Kidney epithelial cell (primary cell): ENCODE measurements at places on chromosomes 5 and 9.

DNA sequence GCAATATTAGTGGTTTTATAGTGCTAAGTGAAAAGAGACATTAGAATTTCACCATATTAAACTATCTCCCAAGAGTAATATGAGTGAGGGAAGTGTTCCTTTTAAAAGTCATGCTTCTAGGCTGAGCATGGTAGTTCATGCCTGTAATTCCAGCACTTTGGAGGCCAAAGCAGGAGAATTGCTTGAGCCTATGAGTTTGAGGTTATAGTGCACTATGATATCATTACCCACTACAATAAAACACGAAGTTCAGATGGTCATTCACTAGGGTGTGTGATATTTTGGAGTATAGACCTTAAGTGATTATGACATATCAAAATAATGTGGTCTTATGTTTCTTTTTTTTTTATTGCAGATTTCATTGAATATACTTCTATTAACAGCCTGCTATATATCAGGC is 6.7 kb downstream of the KIF2A start:
- no peak for DNase-seq

- DNase-seq = no peak
These were observed 73.9 kb downstream of the GOLPH3 start for GRCh38 chr5:32100230-32100629.

- no peak for DNase-seq
These were observed 79.2 kb downstream of the MAST4 start for GRCh38 chr5:66675406-66675805.

- DNase-seq = no peak
These were observed 90.0 kb upstream of the HMHB1 start for GRCh38 chr5:143721925-143722324.

GRCh38 chr9:19620326-19620725 is 168.5 kb downstream of the SLC24A2 start:
- no peak for DNase-seq

GRCh38 chr5:124754206-124754927 is 7.9 kb upstream of the ZNF608 start:
- DNase-seq = no peak

- DNase-seq = no peak
These were observed 25.8 kb upstream of the MED10 start for GRCh38 chr5:6404129-6404528.

GRCh38 chr9:127667127-127667844 is 39.5 kb upstream of the CFAP157 start:
- DNase-seq = no peak

- DNase-seq = no peak
These were observed 4.3 kb downstream of the LCP2 start for GRCh38 chr5:170293273-170293672.

DNA sequence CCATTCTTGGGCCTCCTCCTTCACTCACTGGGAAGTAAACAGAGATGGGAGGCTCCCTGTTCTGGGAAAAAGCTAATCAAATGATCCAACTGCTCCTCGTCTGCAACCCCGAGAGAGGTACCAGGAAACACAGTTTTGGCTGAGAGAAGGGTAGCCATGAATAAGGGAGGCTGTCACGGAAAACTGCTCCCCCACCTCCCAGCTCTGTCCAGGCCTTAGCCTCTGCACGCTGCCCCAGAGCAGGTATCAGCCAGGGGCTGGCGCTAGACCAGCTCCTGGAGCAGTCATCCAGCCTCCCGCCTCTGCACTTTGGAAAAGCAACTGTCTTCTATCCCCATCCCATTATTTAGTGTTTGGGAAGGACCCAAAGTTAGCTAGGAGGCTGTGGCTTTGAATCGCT is 266.1 kb downstream of the NDUFS4 start:
- no peak for DNase-seq

DNA sequence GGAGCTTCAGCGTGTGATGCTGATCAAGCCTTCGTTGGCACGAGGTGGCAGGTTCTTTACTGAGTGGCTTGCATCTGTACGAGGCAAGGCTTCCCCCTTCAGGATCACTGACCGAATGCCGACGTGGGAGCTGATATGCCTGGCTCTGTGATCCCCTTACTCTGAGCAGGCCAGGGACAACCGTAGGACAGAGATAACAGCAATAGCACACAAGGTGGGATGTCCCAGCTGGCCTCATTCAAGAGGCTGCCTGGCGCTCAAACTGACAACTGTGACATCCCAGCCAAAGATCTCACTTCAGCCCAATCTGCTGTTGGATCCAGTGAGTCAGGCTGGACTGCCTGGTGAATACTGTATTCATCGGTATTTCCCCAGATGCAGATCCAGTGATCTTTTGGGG is 199.4 kb upstream of the PANK3 start:
- no peak for DNase-seq

GRCh38 chr9:111501648-111502047 is 17.5 kb upstream of the ECPAS start:
- DNase-seq = no peak

DNA sequence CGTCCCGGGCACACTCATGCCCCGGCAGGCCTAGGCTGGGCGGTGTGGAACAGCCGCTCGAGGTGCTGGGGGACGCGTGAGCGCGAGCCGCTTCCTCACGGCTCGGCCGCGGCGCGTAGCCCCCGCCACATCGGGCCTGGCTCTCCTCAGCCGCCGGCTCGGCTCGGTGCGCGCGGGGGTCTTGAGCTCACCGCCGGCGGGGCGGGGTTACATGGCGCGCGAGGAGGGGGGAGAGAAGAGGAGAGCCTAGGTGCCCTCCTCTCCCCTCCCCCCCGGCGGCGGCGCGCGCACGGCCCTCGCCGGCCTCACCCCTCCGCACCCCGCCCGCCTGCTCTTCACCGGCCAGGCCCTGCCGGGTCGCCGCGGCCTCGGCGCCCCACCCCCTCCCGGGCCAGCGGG is 7.7 kb downstream of the RANBP6 start:
- no peak for DNase-seq

DNA sequence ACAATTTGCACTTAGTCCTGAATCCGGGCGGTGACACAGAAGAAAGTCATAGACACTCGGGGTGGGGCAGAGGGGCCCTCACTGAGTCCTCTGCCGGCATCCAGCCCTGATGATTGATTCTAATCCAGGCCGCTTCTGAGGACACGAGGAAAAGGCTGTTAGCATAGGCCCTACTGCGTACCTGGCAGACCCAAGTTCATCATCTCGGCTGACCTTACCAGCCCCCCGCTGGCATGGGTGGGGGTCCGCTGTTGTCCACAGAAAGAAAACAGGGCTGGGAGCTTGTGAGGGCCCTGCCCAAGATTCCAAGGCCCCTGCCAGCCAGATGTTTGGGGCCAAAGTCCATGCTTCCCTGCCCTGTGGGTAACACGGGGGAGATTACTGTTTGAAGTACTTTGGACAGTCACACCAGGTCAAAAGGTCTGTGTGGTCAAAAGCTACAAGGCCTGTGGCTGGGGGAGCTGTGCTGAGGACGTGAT is 24.5 kb downstream of the ERGIC1 start:
- no peak for DNase-seq

- DNase-seq = no peak
These were observed 1248.2 kb upstream of the CDH9 start for GRCh38 chr5:28286566-28286965.

- no peak for DNase-seq
These were observed 644 bp downstream of the IER5L start for GRCh38 chr9:129177443-129177790.

DNA sequence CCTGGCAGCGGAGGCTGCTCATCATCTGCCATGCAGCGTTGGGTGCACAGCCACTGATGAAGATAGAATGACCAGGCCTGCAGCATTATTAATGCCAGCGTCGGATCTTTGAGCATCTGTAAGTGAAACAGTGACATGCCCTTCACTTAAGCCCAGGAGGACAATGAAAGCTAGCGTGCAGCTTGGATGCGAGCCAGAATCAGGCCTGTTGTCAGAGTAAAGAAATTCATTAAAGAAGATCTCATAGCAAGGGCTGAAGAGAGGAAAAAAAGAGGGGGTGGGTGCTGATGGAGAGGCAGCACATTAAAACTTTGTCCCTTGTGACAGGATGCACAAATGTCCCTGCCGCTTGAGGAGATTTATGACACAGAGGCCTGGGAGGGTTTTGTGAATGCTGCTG is 186.1 kb upstream of the MAST4 start:
- DNase-seq = no peak

DNA sequence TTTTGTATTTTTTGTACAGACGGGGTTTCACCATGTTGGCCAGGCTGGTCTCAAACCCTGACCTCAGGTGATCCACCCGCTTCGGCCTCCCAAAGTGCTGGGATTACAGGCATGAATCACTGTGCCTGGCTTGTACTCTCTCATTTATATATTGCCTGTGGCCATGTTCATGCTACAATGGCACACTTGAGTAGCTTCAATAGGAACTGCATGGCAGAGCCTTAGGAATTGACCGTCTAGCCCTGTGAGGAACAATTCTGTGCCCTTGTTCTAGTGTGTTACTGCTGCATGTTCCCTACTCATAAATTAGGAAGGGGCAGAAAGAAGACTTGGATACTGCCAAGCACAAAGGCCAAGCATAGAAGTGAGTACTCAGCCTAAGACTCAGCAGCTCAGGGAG is 104.2 kb downstream of the LIFR start:
- no peak for DNase-seq

DNA sequence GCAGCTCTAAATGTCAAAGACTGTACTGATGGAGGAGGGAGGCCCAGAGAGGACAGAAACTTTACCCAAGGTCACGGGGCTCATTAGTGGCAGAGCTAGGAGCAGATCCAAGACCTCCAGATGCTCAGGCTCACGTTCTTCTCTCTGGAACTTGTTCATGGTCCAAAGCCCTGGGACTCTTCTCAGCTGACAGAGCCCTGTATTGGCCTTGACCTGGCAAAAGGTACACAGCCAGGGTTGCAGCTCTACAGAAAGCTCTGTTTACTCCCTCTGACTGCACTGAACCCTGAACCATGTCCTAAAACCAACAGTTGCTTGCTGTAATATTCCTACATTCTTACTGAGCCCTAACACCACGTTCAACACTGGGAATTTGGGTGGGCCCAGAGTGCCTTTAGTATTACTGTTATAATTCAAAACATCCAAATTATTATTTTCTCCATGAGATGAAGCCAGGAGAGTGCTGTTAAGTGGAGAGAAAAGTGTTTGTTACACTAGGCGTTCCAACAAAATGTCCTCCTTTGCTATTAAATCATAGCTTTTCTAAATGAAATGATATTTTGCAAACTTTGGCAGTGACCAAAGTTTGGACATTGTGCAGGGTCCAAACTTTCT is 602.4 kb upstream of the CLINT1 start:
- DNase-seq = no peak

GRCh38 chr9:71941060-71941568 is 29.7 kb downstream of the C9orf85 start:
- no peak for DNase-seq

DNA sequence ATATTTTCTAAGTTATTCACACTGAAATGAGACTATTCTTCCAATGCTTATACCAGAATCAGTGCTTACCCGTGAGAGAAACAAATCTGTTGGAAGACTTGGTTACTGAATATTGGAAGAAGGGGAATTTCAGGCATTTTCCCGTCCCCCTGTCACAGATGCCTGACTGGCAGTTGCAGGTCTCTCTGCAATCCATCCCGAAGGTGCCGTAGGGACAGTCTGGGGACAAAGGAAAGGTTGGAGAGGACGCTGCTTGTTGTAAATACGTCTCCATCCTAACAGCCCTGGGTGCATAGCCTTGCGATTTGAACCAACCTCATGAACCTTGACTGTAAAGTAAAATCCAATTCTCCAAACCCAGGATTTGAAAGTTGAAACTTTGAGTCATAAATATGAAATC is 3.5 kb downstream of the ESM1 start:
- DNase-seq = no peak

DNA sequence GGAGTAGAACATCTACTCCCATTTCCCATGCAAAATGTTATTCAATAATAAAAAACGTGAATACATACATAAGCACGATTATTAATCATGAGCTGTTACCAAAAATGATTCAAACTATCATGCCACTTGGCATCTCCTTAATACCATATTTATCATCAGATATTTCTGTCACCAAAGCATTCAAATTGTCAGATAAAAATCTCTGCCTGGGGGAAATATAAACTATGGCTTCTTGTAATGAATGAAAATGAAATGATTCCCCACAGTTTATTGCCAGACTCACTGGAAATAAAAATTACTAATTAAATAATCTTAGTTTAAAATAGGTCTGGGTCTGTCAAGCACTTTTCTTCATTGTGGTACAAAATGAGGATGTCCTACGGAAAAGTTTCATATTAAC is 265.4 kb downstream of the EDIL3 start:
- DNase-seq = no peak

DNA sequence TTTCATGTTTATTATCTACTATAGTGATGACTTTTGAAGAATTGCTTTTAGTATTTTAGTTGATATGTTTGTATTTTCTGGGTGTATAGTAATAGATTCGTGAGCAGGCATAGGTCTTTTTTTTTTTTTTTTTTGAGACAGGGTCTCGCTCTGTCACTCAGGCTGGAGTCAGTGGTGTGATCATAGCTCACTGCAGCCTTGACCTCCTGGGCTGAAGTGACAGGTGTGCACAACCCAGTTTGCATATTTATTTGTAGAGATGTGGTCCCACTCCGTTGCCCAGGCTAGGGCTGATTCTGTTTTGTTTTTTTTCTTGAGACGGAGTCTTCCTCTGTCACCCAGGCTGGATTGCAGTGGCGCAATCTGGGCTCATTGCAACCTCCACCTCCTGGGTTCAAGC is 11.9 kb downstream of the ERBIN start:
- DNase-seq = no peak

GRCh38 chr5:135861641-135862040 is 27.2 kb downstream of the SLC25A48 start:
- no peak for DNase-seq

DNA sequence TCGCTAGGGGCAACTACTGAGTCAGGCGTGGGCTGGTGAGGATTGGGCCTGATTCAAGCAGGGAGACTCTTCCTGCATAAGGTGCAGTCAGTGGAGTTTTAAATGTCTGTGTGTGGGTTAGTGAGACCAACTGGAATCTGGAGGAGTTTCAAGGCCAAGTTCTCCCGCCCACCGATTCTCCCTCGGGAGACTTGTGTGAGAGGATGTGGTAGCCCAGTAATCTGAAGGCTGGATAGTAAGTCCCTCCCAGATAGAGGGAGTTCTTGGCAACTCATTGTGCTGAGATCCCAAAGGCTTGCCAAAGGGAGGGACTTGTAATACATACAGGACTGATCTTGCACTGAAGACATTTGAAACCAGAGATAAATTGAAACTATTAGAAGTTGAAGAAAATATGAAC is 51.8 kb downstream of the WDR36 start:
- DNase-seq = no peak

GRCh38 chr9:117122953-117123352 is 291.9 kb downstream of the ASTN2 start:
- DNase-seq = no peak

DNA sequence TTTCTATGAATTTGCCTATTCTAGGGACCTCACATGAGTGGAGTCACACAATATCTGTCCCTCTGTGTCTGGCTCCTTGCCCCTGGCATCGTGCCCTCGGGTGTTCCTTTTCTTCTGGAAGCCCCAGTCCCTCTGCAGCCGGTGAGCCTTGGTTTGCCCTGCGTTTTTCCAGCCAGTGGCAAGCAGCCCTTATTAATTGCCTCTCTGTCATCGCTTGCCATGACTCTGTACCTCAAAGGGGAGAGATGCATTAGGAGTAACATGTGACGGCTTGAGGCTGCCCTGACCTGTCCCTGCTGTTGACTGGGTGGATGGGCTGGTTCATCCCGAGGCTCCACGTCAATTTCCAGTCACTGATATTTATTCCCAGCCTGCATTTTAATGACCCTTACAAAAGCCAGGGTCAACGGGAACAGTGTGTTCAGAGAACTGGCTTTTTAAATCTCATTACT is 87.3 kb downstream of the CFAP90 start:
- DNase-seq = no peak
